ENCODE measurements at places on chromosomes 12 and 14.

- no peak for DNase-seq
Observed at GRCh38 chr12:40225337-40225983, 663 bp downstream of the LRRK2 start.

DNA sequence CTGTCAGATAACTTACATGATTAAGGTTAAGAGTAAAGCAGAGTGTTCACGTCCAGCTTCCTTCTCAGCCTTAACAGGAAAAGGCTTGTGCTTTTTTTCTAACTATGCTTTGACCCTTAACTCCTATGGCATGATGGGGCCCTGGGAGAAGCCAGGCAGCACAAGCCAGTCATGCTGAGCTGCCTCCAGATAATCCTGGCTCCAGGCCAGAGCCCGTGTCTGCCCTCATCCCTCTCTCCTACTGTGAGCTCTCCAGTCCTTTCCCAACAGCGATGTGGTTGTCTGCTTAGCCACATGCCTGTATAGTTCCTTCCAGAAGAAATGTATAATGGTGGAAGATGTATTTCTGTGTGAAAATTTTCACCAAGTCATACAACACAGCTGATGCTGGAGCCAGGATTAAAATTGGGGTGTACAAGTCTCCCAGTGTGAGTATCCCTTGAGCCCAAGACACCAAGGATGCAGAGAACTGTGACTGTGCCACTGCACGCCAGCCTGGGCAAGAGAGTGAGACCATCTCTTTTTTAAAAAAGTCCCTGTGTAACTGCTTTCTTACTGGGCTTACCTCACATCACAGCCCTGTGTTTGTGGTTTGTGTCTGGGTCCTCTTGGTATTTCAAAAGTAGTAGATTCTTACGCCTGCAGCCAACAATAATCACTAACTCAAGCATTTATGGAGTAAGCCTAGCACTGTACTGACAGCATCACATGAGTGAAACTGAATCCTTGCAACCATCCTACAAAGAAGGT lies 7.9 kb upstream of the ITFG2 start:
- DNase-seq = no peak

DNA sequence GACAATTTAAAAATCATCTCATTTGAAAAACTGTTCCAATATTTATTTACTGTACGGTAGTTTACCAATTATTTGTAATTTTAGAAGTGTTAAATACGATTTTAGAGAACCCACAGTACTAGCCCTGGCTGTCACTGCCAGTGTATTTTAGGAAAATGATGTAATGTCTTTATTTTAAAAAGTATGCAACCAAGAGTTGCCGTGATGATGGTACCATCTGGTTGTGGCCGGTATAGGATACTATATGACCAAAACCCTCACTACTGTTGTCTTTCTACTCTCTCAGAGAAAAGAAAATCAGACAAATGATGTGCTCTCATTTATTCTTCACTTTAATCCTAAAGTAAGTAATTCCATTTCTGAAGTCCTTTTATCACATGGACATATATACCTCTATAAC lies 395.0 kb downstream of the FOXG1 start:
- DNase-seq = no peak

- DNase-seq = no peak
Observed at GRCh38 chr12:118312578-118312977, 60.1 kb downstream of the TAOK3 start.
